ENCODE measurements at places on chromosomes 3 and 15. TPM values are rescaled to one million over a fixed set of nuclear protein-coding genes. Genes with fewer than 3 reads are reported as not detected.

CIB1 gene
- 85.8 TPM for total RNA-seq

IQCF5 gene
- not detected for total RNA-seq

EBLN2 gene
- 3.8 TPM for total RNA-seq

NEK10 gene
- 1.7 TPM for total RNA-seq

EPHB1 gene
- total RNA-seq = 0.92 TPM

CPNE9 gene
- 0.07 TPM for total RNA-seq

PLA2G4B gene
- total RNA-seq = 12.2 TPM

CCR3 gene
- not detected for total RNA-seq

MITF gene
- 7.6 TPM for total RNA-seq

PPM1L gene
- total RNA-seq = 7.0 TPM

TERC gene
- 544 TPM for total RNA-seq

SLC6A20 gene
- not detected for total RNA-seq

P2RY1 gene
- total RNA-seq = 0.29 TPM

- no peak for DNase-seq
Observed at GRCh38 chr15:47829667-47830066, 112.4 kb downstream of the SEMA6D start.

GRCh38 chr3:174072675-174073074 is 675.1 kb downstream of the NLGN1 start:
- peak; percentile 65 for DNase-seq

DNA sequence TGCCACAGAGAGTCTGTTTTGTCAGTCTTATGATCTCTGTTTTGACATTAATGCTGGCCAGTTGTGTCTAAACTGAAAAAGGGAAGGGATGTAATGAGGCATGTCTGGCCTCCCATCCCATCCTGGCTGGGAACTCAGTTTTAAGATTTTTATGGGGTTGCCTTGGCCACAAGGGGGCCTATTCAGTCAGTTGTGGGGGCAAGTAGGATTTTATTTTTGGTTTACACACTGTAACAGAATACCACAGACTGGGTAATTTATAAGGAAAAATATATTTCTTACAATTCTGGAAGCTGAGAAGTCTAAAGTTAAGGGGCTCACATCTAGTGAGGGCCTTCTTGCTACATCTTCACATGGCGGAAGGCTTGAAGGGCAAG is 129.8 kb downstream of the TMEM108 start:
- no peak for DNase-seq

DNA sequence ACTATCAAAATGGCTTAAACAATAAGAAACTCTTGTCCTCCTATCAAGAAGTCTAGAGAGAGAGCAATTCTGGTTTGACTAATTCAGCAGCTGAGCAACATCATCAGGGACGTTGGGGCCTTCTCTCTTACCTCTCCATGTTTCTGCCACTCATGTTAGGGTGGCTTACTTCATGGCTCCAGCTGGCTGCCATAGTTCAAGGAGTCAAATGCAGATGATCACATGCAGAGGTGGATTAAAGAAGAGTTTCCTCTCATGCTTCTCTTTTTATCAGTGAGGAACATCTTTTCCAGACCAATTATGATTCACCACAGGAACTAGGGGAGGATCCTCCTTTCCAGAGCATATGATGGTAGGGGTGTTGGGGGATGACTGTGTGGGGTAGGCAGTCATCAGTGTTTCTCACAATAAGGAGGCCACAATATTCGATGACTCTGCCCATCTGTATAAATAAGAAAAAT is 45.5 kb downstream of the NEK11 start:
- DNase-seq = no peak

GRCh38 chr3:4977001-4977852 is 2.0 kb upstream of the BHLHE40 start:
- DNase-seq = peak; percentile 63

GRCh38 chr3:147397155-147397874 is 9.0 kb downstream of the ZIC4 start:
- DNase-seq = no peak

- DNase-seq = no peak
Observed at GRCh38 chr15:78682693-78683410, 41.8 kb upstream of the CHRNB4 start.

GRCh38 chr15:40768521-40769273 is 1.1 kb upstream of the C15orf62 start:
- no peak for DNase-seq

DNA sequence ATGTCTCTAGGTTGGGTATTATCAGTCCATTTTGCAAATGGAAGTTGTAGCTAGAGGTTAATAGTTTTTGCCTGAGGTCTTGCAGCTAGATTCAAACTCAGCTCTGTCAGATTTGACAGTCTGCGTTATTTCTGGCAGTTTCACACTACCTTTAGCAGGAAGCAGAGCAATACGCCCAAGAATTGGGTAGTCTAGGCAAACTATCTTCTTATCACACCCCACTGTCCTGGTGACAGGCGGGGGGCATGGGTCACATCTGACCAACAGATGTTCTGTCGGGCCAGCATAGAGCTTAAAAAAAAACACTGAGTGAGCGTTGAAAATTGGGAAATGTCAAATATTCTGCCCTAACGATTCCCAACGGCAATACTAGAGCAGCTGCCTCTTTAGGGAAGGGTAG is 5.7 kb downstream of the GPR160 start:
- no peak for DNase-seq

DNA sequence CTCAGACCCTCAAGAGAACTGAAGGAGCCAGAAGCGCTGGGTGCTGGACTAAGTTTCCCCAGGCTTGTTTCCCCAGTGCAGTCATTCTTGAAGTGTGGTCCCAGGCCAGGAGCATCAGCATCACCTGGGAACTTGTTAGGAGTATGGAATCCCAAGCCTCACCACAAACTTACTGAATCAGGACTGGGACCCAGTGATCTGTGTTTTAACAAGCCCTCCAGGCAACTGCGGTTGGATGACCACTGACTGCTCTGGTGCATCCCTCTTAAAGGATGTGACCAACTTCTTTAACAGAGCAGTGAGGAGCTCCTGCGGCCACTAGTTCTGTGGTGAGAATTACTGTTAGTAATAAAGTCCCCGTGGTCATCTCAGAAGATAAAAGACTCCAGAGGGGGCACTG is 62.4 kb upstream of the DAZL start:
- no peak for DNase-seq

- no peak for DNase-seq
Observed at GRCh38 chr15:89379251-89379695, 44.6 kb upstream of the POLG start.

DNA sequence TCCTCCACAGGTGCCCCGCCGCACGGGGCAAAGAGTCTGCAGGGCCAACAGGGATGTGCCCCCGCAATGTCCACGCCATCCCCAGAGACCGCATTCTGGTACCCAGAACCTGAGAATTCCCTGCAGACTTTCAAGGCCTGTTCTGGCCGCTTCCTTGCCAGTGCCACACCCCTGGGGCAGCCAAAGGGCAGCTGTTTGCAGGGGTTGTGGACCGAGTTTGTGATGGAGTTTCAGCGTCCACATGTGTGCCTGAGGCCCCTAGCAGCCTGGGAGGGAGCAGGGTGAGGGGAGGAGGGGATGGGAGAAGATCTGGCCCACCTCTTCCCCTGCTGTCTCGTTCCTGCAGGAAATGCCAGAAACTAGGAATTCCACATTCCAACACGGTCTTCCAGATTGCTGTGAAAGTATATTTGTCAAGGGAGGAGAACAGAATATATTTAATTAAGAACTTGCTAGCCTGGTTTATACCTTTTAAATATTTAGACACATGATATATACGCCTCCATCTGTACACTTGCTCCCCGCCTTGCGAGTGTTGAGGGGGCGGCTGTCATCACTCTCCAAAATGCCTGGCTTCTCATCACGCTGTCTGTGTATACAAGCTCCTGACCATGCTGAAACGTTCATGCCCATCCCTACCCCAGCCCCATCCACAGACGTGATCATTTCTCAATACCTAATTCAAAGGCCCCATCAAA is 31.1 kb upstream of the RASA2 start:
- peak; percentile 49 for DNase-seq

- DNase-seq = no peak
Observed at GRCh38 chr3:48563382-48563918, at the start of gene UCN2. TSS of gene UCN2 (minus strand) at chr3:48563781. CDS start at chr3:48563124, 657 bp downstream.

DNA sequence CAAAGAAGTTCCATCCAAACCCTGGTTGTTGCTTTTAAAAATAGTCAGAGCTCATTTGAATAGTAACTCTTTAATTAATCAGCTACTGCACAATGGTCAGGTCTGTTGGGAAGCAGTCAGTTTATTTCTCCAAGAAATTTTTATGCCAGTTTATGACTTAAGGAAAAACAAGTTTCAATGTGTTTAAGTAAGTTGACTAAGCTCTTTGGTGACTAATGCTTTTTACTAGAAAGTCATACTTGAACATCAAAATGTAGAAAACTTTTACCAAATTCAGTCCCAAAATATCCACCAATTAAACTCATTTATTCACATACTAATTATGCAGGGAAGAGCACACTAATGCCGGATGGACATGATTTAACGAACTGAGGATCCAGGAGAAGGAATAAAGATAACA is 22.1 kb downstream of the PRICKLE2 start:
- DNase-seq = peak; percentile 29

- DNase-seq = no peak
Observed at GRCh38 chr15:79862191-79862590, 34.6 kb downstream of the MTHFS start.

DNA sequence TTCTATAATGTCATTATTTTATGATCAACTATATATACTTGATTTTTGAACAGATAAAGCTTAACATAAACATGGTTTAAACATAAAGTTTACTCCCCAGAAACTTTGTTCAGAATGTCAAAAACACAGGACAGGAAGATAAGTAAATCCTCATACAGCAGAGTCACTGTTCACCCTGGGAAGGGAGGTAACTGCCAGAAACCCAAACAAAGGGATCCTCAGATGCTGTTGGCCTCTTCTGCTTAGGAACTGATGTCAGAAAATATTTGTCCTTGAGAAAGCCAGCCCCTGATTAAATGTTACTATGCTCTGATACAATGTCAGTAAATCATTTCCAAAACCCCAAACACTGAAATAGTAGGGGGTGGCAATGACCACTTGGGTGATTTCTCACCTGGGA is 185.3 kb downstream of the TJP1 start:
- DNase-seq = no peak

GRCh38 chr3:113013593-113013992 is 22.8 kb downstream of the GTPBP8 start:
- DNase-seq = no peak

GRCh38 chr3:182717216-182717615 is 76.1 kb upstream of the ATP11B start:
- DNase-seq = peak; percentile 52

DNA sequence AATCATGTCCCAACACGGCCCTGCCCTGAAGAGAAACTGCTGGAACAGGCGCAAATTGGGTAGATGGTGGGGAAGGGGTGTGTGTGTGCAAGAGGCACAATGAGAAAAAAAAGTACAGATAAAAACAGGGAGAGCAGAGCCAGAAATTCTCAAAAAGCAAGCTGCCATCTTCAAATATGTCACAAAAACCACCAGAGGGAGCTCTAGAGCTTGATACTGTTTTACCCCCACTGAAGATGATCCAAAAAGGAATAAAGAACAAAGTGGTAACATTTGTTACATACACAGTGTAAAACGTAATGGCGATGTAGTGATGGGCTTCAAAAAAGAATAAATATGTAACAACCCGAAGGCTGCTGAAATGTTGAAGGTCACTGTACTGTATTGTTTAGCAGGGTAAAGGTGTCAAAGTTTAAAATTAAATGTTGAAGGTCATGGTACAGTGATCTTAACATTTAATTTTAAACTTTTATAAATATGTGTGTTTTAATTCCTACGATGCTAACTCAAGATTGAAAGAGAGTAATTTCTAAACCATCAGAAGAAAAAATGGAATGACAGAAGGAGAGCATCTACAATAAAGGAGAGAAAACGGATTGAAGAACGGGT is 6.0 kb downstream of the SNRPA1 start:
- DNase-seq = peak; percentile 68

GRCh38 chr3:192122832-192123594 is 604.3 kb downstream of the FGF12 start:
- DNase-seq = no peak

DNA sequence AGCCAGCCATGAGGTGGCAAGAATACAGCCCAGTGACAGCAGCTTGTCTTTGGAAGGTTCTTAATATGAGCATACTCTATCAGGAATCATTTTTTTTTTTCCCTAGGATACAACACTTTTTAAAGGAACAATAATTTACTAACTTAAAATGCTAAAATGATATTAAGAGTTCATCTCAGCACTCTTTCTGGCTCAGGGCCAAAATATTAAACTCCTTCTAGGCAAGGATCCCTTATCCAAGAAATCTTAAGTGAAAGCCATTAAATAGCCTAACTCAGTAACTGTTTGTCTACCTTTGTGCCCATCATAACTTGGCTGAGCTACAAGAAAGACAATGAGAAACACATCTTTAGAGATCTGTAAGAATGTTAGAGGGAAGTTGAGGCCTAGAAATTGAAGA is 529.5 kb upstream of the TGFBR2 start:
- no peak for DNase-seq

GRCh38 chr3:143551761-143552160 is 296.5 kb downstream of the SLC9A9 start:
- DNase-seq = no peak

GRCh38 chr3:182755712-182756111 is 37.6 kb upstream of the ATP11B start:
- DNase-seq = peak; percentile 5

GRCh38 chr3:188868803-188869202 is 303.0 kb upstream of the TPRG1 start:
- DNase-seq = no peak

DNA sequence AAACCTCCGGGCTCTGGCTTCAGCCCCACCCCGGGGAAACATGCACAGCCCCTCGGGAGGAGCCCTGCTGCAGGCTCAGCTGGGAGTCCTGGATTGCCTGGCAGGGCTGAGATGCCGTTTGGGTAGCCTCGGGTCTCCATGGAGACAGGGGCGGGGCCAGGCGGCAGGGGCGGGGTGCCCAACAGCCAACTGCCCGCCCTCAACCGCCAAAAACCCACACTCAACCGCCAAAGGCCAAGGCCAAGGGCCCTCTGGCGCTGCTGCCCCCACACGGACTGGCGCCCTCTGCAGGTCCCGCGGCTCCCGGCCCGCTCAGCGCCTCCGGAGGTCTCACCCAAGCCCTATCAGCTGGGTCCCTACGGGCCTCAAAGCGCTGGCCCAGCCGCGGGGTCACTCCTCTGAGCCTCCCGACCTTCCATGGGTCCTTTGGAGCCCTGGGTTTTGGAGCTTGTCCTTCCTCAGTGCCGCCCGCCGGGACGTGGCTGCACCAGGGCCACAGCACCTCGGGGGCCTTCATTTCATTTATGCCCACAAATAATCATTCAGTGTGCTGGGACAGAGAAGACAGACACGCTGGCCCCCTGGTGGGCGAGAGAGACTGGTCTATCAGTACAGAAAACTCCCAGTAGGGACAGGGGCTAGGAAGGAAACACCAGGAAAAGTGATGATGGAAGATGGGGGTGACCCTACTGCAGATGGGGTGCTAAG is 33.5 kb upstream of the ACAD9 start:
- DNase-seq = no peak

GRCh38 chr3:45608885-45609284 is 14.3 kb downstream of the LIMD1 start:
- peak; percentile 90 for DNase-seq

Measured in PC-3 (cell line).